ENCODE measurements at places on chromosomes 11 and 22. TPM values are rescaled to one million over a fixed set of nuclear protein-coding genes. Genes with fewer than 3 reads are reported as not detected.

The BLID gene
- total RNA-seq, result not detected

The C11orf52 gene
- total RNA-seq, result 16.2 TPM

The CCDC116 gene
- total RNA-seq, result 1.4 TPM

The MTMR3 gene
- 50.2 TPM for total RNA-seq

The GNB1L gene
- total RNA-seq, result 9.9 TPM

The KLHL35 gene
- total RNA-seq, result 0.55 TPM

The DUSP8 gene
- 15.9 TPM for total RNA-seq

The APOBEC3G gene
- 7.9 TPM for total RNA-seq

The APOBEC3H gene
- not detected for total RNA-seq

The PPFIBP2 gene
- 66.4 TPM for total RNA-seq

The GLB1L2 gene
- 11.7 TPM for total RNA-seq

The PRRG4 gene
- total RNA-seq, result 0.75 TPM

The HORMAD2 gene
- total RNA-seq, result not detected

The OR56B4 gene
- total RNA-seq, result not detected

The GGTLC3 gene
- total RNA-seq, result 0.55 TPM

The KDELR3 gene
- total RNA-seq, result 5.7 TPM

The SLCO2B1 gene
- total RNA-seq, result 6.6 TPM

The BTBD18 gene
- total RNA-seq, result not detected

The SLC22A6 gene
- not detected for total RNA-seq

The OPCML gene
- total RNA-seq, result 0.82 TPM

The OR4A16 gene
- total RNA-seq, result not detected

The BDNF gene
- 3.5 TPM for total RNA-seq

The ARHGAP8 gene
- 105 TPM for total RNA-seq

The AMOTL1 gene
- total RNA-seq, result 44.8 TPM

The MUC5AC gene
- 0.02 TPM for total RNA-seq

The PATE2 gene
- total RNA-seq, result not detected

The GP1BB gene
- 7.7 TPM for total RNA-seq

The TMEM109 gene
- 48.7 TPM for total RNA-seq

The CD248 gene
- 0.22 TPM for total RNA-seq

The TBX1 gene
- 5.9 TPM for total RNA-seq

The MUC2 gene
- not detected for total RNA-seq

The ZBTB44 gene
- total RNA-seq, result 40.9 TPM

The UCP3 gene
- 4.3 TPM for total RNA-seq

The SYT9 gene
- total RNA-seq, result 0.42 TPM

The SLC22A25 gene
- not detected for total RNA-seq

The DDI1 gene
- not detected for total RNA-seq

The DDT gene
- total RNA-seq, result 93.3 TPM

The TSKU gene
- 27.1 TPM for total RNA-seq

The DGCR6 gene
- total RNA-seq, result 3.1 TPM

The RCOR2 gene
- total RNA-seq, result 39.4 TPM

The PDE3B gene
- total RNA-seq, result 29.7 TPM

The OR2AG2 gene
- 0.48 TPM for total RNA-seq

The ANO9 gene
- 31.0 TPM for total RNA-seq
